ENCODE measurements at places on chromosomes 1 and 21.

DNA sequence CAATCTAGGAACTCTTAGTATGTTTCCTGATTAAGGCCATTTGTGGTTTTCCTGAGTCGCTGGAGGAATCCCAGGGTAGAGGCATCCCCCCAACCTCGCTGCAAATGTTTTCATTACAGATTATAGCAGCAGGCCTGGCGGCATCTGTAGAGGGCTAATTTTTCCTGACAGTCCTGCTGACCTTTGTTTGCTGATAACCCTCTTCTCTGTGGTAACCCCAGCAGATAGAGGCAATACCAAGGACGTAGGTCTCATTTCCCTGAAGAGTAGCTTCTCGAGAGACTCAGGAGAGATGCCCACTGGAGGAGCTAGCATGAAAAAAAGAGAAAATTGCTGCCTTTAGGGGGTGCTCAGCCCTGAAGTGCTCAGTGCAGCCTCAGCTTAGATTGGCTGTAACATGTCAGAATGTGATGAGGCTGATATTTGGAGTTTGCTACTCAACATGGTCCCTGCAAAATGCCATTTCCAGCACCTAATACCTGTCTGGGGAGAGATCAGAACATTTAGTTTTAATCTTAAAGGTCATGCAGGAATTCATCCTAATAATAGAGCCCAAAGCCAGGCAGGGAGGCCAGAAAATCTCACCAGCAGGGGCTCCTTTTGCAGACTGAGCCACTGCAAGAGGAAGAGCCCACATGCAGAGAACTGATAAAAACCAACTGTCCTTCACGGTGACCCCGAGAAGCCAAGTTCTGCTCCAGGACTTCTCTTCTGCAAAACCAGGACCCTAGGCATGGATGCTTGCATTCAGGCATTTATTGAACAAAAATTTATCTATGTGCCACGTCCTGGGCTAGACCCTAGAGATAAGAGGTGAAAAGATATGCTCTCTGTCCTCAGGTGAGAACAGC, 184.5 kb downstream of the KAZN start:
- no peak for DNase-seq

GRCh38 chr1:223033658-223034057, 109.4 kb downstream of the TLR5 start:
- no peak for DNase-seq

- DNase-seq: no peak
These were observed 241.1 kb upstream of the KIAA0040 start for GRCh38 chr1:175433532-175434282.

GRCh38 chr1:155990005-155990739, 11.8 kb upstream of the ARHGEF2 start:
- DNase-seq: no peak

DNA sequence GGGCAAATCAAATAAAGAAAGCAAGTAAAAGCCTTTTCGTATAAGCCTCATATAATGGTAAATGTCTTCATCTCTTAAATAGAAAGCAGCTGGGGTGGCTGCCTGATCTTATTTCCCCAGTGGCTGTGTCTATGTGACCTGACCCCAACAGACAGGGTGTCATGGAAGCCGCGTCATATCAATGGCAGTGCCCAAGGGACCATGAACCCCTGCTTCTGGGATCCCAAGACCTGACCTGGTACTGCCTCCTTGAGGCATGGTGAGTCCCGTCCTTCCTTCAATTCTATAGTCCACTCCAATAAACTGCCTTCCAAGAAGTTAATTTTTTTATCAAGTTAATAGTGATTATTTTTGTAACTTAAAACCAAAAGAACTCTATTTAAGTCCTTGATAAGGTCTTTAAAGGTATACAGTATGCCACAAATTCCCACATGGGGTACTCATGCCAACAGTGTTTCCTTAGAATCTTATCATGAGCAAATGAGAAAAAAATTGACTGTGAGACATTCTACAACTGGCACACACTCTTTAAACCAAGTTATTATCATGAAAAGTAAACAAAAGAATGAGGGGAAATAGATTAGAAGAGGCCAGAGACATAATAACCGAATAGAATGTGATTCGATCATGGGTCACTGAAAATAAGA, 104.6 kb downstream of the ADSS2 start:
- DNase-seq: no peak

DNA sequence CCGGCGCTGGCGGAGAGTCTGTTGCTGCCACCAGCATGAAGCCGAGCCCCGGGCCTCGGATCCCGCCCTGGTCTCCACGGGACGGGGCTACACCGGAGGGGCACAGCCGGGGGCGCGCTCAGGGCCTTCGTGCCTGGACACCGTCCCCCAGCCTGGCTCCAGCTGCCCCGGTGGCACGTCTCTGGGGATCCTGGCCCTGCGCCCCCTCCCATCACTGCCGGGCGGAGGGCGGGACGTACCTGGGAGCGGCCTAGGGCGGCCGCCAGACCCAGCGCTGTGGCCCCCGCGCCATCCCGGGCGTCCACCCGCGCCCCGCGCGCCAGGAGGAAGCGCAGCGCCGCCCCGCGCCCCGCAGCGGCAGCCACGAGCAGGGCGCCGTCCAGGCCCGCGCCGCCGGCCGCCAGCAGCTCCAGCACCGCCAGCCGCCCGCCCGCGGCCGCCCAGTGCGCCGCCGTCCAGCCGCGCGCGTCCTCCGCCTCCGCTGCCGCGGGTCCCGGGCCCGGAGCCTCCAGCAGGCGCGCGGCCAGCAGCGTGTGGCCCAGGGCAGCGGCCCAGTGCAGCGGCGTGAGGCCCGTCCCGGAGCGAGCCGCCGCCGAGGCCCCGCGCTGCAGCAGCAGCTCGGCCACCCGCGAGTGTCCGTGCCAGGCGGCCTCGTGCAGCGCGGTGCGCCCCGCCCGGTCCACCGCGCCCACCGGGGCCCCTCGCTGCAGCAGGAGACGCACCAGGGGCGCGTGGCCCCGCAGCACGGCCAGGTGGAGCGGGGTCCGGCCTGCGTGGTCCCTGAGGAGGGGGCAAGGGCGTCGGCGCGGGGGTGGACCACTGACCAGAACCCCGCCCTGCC, 1.0 kb downstream of the ANKRD65 start:
- no peak for DNase-seq

- DNase-seq: no peak
These were observed 57.4 kb downstream of the GALNT2 start for GRCh38 chr1:230124186-230125128.

GRCh38 chr1:116415699-116416533, 42.9 kb downstream of the ATP1A1 start:
- no peak for DNase-seq
